ENCODE measurements at places on chromosomes 2 and 18.
A peak's percentile ranks its signal among the peaks of the same experiment; 100 is the strongest.

DNA sequence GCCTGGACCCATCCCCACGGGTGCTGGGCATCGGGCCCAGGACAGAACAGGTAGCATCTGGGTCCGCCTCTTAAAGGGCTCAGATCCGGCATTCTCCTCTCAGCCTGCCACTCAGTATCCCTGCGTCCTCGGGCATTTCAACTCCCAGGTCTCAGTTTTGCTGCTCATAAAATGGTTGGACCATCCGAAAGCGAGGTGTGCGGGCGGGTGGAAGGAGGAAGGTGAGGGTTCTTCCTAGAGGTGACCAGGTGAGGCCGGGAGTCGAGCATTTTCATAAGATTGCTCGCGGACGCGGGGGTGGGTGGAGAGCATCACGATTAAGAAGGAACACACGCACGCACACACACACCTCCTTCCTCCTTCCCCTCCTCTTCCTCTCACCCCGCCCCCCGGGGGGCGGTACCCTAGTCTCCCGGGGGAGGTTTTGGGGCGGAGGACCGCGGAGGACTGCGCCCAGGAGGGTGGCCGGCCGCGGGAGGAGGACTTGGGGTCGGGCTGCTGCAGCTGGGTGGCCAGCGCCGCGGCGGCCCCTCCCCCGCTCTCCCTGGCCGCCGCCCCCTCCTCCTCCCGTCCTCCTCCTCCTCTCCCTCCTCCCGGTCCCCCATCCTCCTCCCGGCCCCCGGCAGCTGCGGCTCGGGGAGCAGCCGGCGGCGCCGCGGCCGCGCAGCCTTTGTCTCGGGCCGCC, 97.9 kb upstream of the GPR45 start:
- no peak for DNase-seq

- no peak for DNase-seq
Observed at GRCh38 chr18:15005313-15006130, 257.6 kb downstream of the ANKRD30B start.

DNA sequence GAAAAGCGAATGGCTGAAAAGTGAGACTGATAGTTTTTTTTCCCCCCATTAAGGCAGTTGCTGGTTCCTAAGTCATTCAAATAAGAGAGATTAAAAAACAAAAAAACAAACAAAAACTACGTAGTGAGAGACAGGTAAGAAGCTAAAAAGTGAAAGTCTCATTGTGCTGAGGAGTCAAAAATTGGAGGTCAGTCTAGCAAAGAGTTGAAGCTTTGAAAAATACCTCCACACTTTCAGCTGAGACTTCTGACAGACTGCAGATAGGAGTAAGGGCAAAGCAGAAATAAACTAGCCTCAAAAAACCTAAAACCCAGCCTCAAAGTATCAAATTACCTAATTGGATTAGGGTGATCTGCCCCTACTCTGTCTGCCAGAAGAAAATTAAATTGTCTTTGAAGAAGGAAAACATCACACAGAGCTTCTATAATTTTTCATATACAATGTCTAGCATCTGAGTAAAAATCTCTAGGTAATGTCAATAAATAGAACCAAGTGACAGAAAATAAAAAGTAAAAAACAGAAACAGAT, 10.9 kb upstream of the EIF2AK3 start:
- no peak for DNase-seq

DNA sequence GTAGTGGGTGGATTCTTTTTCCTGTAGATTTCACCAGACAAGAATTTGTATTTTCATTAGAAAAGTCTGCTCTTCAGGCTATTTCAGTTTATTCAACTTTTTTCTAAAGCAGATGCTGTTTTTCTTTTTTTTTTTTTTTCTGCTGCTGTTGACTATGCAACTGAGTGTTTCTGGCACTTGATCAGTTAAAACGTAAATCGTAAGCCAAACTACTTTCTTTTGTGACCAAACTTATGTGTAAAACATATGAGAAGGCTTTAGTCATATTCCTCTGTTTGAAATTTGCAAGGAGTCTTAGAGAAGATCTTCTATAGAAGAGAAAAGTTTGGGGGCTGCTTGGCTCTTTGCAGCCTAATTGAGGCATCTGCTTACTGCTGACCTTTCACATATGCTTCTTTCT, 170.1 kb downstream of the PARD3B start:
- no peak for DNase-seq

DNA sequence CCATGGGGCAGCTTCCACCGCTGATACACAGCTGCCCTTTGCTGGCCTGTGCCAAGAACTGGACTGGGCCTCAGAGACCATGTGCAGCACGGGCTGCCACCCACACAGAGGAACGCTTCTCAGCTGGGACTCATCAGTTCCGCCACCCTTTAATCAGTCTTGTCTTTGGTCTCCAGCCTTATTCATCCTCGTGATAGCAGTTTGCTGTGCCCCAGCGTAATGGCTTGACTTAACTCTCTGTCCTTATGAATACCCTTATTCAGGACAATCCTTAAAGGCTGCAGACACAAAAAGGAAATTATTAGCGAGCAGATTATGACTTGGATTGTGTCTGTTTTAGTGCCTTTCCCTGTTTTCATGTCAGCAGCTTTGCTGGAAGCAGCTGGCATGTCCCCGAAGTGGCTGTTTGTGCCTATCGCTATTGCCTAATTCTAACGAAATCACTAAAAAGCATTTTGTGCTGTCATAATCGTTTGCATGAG, 108.9 kb upstream of the DAPL1 start:
- DNase-seq: no peak

DNA sequence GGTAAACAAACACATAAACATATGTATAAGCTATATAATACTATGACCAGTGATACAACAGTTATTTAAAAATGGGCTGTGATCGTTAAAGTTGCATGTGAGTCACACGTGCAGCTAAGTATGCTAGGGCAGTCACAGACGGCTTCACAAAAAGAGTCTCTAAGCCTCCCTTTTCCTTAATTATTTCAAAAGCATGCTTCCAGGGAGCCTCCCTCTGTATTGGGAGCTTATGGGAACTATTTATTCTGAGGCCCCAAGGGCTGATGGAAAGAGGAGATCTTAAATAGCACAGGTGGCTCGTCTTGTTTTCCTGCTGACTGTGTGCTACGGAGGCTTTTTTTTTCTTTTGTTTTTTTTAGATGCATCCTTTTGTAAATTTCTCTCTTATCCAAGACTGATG, 94.3 kb downstream of the ADCYAP1 start:
- no peak for DNase-seq

DNA sequence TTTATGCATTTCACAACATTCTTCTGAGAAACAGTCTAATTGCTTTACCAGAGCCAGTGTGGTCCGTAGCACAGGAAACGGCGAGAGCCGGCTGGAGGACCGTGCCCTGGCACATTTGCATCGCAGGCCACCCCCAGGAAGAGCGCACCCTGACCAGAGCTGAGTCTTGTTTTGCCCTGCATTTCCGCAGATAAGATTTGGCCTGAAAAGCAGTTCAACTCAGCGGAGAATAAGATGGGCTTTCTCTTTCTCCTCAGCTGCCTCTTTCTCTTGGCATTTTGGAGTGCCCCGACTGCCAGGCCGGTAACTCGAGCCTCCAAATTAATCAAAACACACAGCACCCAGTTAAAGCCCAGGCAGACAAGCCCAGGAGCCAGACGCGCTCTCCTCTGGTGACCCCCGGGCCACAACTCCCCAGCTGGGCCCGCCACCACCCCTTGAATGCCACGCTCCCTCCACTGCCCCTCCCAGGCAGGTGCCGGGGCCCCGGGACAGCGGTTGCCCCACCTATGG, 464 bp downstream of the COL4A4 start:
- no peak for DNase-seq

- no peak for DNase-seq
Observed at GRCh38 chr2:238926761-238927611, 79.1 kb downstream of the TWIST2 start.

GRCh38 chr2:172465417-172466334, 38.3 kb downstream of the ITGA6 start:
- peak; percentile 56 for DNase-seq

Measured in AG04449 (cell line).